ENCODE measurements at places on chromosomes 11 and 22.

- no peak for DNase-seq
Observed at GRCh38 chr11:109526931-109527330, 104.9 kb downstream of the C11orf87 start.

DNA sequence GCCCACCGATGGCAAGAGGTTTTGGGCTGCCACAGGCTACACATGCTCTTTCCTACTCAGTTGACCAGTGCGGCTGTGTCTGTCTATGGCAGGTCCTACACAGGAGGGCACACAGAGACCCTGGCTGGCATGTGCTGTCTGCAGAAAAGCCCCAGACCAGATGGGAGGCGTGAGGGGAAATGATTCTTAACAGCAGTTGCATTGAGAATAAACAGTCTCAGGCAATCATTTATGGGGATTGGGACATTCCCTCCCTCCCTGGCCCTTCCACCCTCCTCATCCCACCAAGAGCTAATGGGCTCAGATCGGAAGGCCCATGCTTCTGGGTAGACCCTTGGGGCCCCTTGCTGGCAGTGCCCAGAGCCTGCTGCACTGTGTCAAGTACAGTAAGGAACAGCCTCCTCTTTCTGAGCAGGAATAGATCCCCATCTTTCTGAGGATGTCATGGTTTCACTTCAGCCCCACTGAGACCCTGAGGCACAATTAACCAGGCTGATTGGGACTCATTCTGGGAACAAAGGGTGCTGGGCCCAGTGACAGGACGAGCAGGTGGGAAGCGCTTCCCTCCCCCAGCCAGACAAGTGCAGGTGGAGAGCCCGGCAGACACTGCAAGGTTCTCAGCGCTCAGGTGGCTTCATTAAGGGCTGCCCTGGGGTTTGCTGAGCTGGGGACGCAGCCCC lies 28.3 kb downstream of the TSPAN18 start:
- DNase-seq, result no peak

DNA sequence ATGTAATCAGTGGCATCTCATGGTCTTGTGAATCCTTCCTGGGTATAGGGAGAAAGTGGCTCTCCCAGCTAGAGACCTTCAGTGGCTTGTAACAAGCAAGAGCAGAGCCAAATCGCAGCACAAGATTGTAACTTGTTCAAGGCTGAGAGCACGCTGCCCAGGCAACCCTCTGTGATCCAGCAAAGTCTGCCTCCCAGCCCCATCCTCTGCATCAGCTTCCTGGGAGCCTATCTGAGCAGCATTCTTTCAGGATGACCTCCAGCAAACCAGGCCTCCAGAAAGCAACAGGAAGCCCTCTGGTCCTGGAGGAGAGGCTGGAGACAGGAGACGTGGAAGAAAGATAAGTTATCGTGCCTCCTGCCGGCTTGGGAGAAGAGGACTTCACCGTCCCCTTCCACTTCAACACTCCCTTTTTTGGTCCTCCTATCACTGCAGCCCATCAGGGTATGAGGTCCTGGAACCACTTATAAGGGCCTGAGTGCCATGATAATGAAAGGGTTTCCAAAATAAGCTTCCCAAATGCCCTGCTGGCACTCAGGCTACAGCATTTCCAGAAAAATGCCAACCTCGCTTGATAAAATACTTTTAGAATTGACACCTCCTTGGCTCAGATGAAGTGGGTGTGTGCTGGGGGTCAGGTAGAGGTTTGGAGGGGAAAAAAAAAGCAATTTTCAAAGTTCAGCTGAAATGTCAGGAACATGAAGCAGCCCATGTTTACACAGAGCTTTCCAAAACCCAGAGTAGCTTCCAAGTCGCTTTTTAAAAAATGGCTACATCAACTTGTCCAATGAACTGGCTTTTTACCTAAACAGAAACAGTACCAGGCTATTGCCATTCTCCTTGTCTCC lies 80.2 kb downstream of the PLEKHA7 start:
- no peak for DNase-seq

GRCh38 chr22:28208036-28208435 lies 289.0 kb upstream of the PITPNB start:
- no peak for DNase-seq

GRCh38 chr22:36954251-36955014 lies 41.0 kb downstream of the CSF2RB start:
- DNase-seq, result no peak

GRCh38 chr22:26967282-26967681 lies 309.9 kb downstream of the MIAT start:
- DNase-seq, result no peak

GRCh38 chr11:100892886-100893285 lies 205.8 kb downstream of the ARHGAP42 start:
- no peak for DNase-seq

DNA sequence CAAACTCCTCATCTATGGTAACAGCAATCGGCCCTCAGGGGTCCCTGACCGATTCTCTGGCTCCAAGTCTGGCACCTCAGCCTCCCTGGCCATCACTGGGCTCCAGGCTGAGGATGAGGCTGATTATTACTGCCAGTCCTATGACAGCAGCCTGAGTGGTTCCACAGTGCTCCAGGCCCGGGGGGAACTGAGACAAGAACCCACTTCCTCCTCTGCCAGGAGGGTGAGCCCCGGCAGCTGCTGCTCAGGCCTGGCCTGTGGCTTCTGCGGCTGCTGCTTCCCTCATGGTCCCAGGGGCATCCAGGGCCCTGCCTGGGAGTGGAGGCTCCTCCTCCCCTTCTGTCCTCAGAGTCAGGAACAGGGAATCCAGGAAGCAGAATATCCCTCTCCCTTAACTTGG lies 98.4 kb downstream of the ZNF280B start:
- DNase-seq, result no peak

- no peak for DNase-seq
Observed at GRCh38 chr11:115607621-115608221, 103.5 kb upstream of the CADM1 start.

- DNase-seq, result peak; percentile 60
Observed at GRCh38 chr11:73295241-73295995, 12.7 kb upstream of the ARHGEF17 start.

DNA sequence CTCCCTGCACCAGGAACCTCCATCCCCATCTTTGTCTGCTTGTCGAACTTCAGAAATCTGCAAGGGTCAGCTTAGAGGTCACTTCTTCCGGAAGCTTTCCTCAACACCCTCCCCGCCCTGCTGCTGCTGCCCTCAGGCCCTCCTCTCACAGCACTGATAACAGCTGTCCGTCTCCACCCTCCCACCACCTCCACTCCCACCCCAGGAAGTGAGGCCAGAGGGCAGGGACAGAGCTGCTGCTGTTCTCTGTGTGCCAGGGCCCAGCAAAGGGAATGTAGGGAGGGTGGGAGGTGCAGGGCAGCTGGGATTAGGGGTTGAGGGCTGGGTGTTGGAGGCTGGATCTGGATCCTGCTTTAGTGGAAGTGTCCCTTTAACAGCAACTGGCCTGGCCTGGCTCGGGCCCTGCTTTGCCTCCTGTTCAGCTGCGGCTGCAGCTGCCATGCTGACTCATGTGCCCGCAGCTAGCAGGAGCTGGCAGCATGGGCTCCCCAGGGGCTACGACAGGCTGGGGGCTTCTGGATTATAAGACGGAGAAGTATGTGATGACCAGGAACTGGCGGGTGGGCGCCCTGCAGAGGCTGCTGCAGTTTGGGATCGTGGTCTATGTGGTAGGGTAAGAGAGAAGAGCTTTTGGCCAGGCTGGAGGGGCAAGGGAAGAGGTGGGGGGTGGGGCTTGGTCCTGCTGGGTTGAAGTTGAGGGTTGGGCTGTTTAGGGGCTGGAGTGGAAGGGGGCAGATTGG lies at the start of gene P2RX6:
Gene P2RX6 (plus strand): TSS at position 440 of the 740 bp plus-strand sequence. CDS start 10 bp downstream, at position 450.
- DNase-seq, result no peak

DNA sequence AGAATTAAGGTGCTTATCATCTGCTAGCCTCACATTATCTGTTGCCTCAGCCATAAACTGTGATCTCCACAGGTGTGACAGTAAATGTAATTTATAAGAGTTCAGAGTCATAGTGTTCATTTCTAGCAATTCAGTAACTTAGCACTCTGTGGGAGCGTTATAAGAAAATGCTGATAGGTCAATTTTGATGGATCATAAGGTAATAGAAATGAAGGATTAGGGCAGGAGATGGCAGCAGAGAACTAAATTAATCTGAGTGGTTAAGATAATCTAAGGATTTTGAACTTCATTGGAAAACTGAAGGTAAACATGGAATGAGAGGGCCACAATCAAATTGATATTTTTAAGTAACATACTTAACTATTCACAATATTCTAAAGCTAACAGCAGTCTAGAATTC lies 26.5 kb upstream of the SLC22A9 start:
- DNase-seq, result no peak

GRCh38 chr11:35553831-35554230 lies 28.4 kb upstream of the PAMR1 start:
- no peak for DNase-seq

- no peak for DNase-seq
Observed at GRCh38 chr11:21625982-21626381, 566.9 kb upstream of the ANO5 start.

- DNase-seq, result peak; percentile 71
Observed at GRCh38 chr11:67438158-67438902, 848 bp upstream of the PTPRCAP start.

DNA sequence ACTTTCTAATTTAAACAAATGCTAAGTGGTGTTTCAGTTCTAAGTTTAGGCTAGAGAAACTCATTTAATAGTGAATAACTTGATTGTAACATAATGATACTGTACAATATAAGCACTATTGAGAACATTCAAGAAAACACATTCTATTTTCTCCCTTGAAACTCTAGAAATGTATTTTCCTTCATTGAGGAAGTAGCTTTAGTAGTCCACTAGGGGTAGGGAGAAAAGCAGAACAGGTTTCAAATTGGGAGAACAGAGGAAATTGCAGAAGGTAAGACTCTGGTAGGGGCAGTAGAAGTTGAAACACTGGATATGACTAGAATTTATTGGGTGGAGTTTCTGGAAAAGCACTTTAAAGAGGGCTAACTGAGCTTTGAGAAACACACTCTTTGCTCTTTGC lies 31.6 kb upstream of the MPPED2 start:
- DNase-seq, result no peak

- DNase-seq, result no peak
Observed at GRCh38 chr22:45683248-45683647, 11.6 kb downstream of the ATXN10 start.

DNA sequence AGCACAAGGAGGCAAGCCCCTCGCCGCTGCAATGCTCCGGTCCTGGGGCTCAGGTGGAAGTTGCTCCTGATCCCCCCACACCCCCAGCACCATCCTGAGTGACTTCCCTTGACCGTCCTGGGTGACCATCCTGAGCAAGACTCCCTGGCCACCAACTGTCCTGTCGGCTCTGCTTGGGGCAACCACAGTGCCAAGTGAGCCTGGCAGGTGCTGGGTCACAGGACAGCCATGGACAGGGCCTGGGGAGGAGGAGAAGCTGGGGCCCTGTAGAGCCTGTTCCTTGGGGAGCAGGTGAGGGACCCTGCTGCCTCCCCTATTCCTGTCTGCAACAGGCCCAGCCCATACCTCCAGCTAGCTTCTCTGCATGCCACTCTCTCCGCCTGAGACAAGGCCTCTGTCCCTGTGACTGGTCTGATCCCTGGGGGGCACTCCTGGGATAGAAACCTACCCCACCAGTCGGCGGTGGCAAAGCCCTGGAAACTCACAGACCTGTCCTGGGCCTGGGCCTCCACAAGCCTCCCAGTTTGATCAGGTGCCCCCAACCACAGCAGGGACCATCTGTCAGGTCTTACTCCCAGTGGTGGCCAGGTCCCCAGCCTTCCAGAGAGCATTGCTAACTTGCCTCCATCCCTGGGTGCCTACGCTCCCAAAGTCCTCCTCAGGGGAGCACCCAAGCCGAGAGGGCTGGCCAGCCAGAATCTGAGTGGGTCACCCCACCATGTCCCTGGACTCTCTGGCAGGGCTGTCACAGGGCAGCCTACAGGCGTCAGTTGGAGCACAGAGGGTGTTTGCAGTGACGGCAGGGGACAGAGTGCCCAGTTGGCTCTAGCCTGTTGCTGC lies 68.7 kb upstream of the WNT7B start:
- DNase-seq, result no peak

DNA sequence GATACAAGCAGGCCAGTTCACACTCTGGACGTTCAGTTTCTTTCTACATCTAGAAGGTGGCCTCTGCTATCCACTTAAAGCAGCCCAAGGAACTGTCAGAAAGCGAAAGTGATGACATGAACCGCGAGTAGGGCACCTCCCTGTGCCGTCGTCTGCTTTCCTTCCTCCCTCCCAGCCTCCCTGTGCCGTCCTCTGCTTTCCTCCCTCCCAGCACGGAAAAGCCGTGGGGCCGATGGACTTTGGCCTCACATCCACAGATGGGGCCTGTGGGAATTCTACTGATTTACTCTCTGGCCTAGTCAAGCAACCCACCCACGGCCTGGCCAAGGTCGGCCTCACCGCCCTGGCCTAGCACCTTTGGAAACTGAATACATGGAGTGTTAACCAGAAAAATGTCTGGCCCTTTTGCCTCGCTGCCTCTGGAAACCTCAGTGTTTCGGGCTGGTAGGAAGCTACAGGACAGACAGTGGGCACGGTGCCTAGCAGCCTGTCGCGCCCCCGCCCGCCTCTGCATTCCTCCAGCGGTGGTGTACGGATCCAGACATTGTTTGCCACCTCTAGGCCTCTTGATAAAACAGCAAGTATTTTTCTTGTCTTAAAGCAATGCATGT lies 14.2 kb downstream of the PEX26 start:
- DNase-seq, result peak; percentile 12
